ENCODE measurements at places on chromosomes 2 and 18.

DNA sequence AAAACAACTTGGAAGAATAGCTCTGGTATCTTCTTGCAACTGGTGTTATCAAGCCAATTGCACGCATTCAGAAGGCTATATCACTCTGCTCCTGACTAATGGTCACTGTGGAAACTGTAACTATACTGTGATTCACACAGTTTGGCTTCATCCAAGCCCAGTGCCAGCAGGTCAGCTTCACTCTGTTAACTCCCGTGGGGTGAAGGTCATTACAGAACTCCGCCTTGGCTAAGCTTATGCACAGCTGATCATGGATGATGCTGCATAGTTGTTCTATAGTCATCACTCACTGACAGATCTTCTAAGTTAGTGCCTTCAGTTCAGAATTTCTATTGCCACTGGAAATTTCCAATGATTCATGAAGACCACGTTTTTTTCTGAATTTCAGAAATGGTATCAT lies 497.2 kb upstream of the NETO1 start:
- peak; percentile 4 for DNase-seq

DNA sequence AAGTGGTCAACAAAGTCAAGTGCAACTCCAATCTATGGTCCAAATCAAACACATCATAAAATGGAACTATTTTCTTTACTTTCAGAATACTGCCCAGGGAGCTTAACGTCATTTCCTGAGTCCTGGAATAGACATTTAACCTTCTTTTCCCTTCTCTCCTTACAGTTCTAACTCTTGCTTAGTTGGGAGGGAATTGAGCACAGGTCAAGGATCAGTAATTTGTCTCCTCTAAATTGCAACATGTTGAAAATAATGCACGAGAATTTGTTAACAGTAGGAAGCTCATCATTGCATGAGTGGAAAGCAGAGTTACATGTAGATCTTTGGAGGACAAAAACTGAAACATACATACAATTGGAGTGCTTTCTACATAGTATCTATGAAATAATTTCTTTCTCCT lies 87.7 kb downstream of the MEP1B start:
- no peak for DNase-seq

GRCh38 chr2:42569883-42570282 lies 1.5 kb downstream of the MTA3 start:
- DNase-seq, result no peak

GRCh38 chr2:54514822-54515569 lies 58.9 kb downstream of the SPTBN1 start:
- DNase-seq, result no peak

- no peak for DNase-seq
These were observed 5.8 kb upstream of the IKZF2 start for GRCh38 chr2:213157242-213157641.

DNA sequence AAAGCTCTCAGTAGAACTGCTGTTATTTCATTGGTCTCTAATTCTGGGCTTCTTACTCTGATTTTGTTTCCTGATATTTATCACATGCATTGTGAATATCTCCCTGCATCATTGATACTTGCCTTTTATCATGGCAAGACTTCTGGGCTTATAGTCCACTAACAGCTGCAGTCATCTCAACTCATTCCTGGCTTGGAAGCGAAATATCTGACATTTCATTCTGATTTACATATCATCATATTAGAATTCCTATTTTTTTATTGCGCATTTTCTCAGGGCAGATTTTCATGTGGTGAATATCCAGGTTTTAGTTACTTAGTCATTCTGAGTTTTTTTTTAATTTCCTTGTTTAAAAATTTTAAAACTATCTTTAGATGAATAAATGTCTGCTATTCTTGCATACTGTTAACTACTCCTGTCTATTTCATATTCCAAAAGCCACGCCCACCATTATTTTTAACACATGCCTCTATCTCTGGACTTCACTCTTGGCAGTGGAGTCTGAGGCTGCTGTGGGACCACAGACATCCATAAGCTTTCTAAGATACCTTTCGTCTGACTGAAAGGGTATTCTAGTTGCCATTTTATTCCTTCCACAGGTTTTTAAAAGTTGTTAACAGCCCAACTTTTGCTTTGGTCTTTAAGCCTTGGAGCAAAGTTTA lies 164.5 kb downstream of the IRS1 start:
- DNase-seq, result no peak

DNA sequence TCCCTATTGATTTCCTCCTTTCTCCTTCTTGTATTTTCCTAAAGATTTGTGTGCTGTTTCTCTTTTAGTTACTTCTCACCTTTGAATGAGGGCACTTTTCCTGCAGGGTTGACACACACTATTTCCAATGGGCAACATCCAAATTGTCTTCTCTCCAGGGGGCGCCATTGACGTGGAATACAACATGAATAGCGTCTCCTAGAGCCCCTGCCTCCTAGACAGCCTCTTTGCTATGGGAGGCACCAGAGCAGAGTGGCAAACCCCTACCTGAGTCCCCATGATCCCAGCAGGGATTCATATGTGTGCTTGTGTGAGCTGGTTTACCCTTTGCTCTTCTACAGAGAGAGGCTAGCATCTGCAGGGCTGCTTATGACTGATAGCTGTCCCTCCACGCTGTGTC lies 61.3 kb upstream of the ITSN2 start:
- DNase-seq, result peak; percentile 22

GRCh38 chr2:120566331-120567035 lies 169.2 kb upstream of the GLI2 start:
- peak; percentile 93 for DNase-seq

- DNase-seq, result no peak
These were observed 78.4 kb upstream of the UBXN4 start for GRCh38 chr2:135663148-135663700.

DNA sequence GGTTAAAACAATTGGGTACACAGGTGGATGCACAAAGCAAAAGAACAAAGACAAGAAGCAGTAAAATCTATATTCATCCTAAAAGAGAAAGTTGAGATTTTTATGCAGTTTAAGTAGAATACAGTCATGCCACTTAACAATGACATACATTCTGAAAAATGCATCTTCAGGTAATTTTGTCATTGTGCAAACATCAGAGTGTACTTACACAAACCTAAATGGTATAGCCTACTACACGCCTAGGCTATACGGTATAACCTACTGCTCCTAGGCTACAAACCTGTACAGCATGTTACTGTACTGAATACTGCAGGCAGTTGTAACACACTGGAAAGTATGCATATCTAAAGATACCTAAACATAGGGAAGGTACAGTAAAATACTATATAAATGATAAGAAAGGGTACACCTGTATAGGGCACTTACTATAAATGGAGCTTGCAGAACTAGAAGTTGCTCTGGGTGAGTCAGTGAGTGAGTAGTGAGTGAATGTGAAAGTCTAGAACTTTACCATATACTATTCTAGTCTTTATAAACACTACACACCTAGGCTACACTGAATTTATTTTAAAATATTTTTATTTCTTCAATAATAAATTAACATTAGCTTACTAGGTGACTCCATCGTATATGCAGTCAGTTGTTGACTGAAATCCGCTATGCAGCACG lies 132.9 kb downstream of the BARD1 start:
- DNase-seq, result no peak

- DNase-seq, result no peak
These were observed 99.8 kb downstream of the SH3BP4 start for GRCh38 chr2:235051436-235052260.

- peak; percentile 9 for DNase-seq
These were observed 67.2 kb downstream of the VIL1 start for GRCh38 chr2:218485986-218486667.

- DNase-seq, result peak; percentile 70
These were observed 100.6 kb upstream of the APCDD1 start for GRCh38 chr18:10353791-10354190.

DNA sequence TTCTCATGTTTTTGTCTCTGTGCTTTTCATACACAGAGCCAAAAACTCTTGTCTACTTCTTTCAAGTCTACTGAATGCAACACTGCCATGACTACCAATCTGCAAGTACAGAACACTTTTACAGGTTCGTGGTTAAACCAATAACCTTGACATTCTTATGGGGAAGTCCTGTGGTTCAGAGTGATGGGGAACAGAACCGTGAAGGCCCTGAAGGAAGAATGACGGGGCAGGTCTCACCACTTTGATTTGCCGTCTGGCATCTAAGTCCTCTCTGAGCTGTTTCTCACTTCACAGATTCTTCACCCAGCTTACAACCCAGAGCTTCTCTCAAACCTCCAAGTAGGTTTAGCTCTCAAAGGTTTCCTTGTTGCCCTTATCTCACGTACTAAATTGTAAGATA lies 117.5 kb upstream of the SNTG2 start:
- no peak for DNase-seq

DNA sequence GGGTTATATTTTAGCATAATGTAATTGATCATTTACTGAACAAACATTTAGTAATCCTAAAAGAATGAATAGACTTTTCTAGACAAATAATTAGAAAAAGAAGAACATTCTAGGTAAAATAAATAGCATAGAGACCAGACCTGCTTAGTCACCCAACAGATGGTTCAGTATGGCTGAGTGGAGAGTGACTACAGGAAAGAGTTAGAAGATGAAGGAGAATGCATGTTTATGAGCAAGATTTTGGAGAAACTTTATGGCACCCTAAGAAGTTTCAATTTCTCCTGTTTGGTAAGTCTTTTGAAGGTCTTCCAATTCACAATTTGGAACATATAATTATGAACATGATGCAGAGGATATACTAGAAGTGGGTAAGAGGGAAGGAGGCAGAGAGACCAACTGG lies 32.9 kb downstream of the FAP start:
- DNase-seq, result no peak

- peak; percentile 50 for DNase-seq
These were observed 90.3 kb upstream of the TMEM17 start for GRCh38 chr2:62596061-62596921.

DNA sequence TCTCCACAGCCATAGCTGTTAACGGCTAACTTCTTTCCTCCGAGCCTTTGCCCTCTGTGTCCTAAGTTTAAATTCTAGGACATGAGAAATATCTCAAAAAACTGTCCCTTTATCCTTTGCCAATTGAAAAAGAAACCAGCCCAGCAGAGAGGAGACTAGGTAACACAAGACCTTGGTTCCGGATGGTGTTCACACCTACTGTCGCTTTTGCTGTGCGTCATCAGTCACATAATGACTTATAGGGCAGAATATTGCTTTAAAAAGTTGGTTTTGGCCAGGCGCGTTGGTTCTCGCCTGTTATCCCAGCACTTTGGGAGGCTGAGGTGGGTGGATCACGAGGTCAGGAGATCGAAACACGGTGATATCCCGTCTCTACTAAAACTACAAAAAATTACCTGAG lies 66.2 kb downstream of the SP3 start:
- no peak for DNase-seq

DNA sequence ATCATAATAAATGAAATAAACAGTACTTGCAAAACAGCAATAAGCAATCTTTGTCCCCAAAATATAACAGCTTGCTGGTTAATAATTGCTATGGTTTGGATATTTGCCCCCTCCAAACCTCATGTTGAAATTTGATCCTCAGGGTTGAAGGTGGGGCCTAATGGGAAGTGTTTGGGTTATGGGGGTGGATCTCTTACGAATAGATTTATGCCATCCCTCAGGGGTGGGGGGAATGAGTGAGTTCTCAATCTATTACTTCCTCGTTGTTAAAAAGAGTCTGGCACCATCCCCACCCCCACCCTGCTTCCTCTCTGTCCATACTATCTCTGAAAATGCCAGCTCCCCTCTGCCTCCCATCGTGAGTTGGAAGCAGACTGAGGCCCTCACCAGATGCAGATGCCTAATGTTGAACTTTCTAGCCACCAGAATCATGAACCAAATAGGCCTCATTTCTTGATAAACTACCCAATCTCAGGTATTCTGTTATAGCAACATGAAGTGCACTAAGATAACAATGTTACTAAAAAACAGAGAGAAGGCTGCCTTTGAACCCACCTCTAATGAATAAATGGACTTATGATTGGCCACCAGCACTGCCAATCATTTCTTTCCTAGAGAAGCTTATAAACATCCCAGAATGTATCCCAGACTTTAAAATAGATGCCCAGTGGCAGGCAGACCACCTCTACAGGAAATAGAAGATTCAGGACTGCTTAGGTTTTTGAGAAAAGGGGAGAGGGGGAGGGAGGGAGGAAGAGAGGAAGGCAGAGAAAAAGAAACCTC lies 90.1 kb downstream of the ALPK2 start:
- DNase-seq, result no peak

GRCh38 chr2:228023619-228024018 lies 152.2 kb downstream of the DAW1 start:
- no peak for DNase-seq

- peak; percentile 53 for DNase-seq
These were observed 106.9 kb downstream of the FBXO15 start for GRCh38 chr18:74040459-74041332.

DNA sequence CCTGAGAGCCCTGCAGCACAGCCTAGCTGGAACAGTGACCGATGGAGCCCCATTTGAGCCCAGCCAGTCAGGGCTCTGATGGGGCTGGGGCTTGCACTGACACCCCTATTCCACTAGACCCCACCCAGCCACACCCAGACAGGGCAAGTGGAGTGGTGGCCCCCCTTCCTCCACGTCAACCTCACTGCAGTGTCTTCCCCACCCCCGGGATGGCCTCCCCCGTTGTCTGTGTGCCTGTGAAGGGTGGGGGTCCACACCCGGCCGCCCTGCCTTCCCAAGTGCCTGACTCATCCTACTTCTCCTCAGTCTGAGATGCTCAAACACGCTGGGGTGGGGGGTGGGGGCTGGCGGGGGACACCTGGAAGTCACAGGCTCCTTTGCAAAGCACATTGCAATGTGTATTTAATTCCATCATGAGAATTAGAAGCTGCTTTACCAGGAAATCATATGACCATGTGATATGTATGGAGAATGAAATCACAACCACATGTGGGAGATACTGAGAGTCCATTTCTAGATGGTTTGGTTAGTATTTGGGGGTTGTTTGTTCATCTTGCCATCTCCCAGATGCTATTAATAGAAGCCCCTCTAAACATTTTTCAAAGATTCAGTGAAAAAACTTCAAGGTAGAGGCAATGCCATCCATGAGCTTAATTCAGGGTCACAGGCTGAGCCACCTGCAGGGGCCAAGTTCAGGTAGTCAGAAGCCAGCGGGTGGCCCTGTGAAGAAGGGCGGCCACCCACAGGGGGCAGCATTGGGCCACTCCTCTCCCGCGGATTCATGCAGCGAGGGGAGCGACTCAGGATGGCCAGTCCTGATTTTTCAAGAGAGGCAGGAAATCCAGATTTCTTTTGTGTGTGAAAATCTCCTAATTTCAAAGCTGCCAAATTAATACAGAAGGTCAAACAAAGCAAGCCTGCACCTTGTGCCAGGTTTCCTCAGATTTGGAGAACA lies 22.7 kb upstream of the GMPPA start:
- peak; percentile 69 for DNase-seq
